ENCODE measurements at places on chromosomes 12 and 14. TPM values are rescaled to one million over a fixed set of nuclear protein-coding genes. Genes with fewer than 3 reads are reported as not detected.

FITM1 gene
- 0.27 TPM for total RNA-seq

GON7 gene
- total RNA-seq: 29.5 TPM

RITA1 gene
- total RNA-seq: 26.3 TPM

ERBB3 gene
- total RNA-seq: not detected

KRT81 gene
- total RNA-seq: not detected

All from thoracic aorta endothelial cell (primary cell).